ENCODE measurements at places on chromosomes 3 and 15. TPM values are rescaled to one million over a fixed set of nuclear protein-coding genes. Genes with fewer than 3 reads are reported as not detected.

SLC2A2 gene
- not detected for total RNA-seq

DUOX2 gene
- total RNA-seq = not detected

RPP14 gene
- 18.1 TPM for total RNA-seq

ERICH6 gene
- total RNA-seq = not detected

COMMD2 gene
- 51.0 TPM for total RNA-seq

SPRED1 gene
- total RNA-seq = 16.4 TPM

CLSTN2 gene
- total RNA-seq = not detected

DPP8 gene
- total RNA-seq = 35.3 TPM

DUOXA2 gene
- not detected for total RNA-seq

PEX5L gene
- not detected for total RNA-seq

SOX14 gene
- total RNA-seq = not detected

CCDC54 gene
- not detected for total RNA-seq

ZNF501 gene
- total RNA-seq = 3.9 TPM

TRPM1 gene
- total RNA-seq = not detected

ANKUB1 gene
- total RNA-seq = not detected

TAMM41 gene
- 29.7 TPM for total RNA-seq

LDHAL6B gene
- not detected for total RNA-seq

GOLGA6L10 gene
- 3.9 TPM for total RNA-seq

NCK1 gene
- total RNA-seq = 52.2 TPM

IL5RA gene
- not detected for total RNA-seq

SMCO1 gene
- not detected for total RNA-seq

CMTM7 gene
- total RNA-seq = 47.1 TPM

CD200R1L gene
- not detected for total RNA-seq

SLC12A1 gene
- total RNA-seq = not detected

ATP13A4 gene
- total RNA-seq = not detected

SNTN gene
- total RNA-seq = not detected

ALDH1A2 gene
- 34.9 TPM for total RNA-seq

FEZF2 gene
- not detected for total RNA-seq

SENP2 gene
- total RNA-seq = 38.9 TPM

TMC3 gene
- not detected for total RNA-seq

KNG1 gene
- total RNA-seq = not detected

IMPG2 gene
- 0.76 TPM for total RNA-seq

ARRDC4 gene
- 0.97 TPM for total RNA-seq

WDR49 gene
- total RNA-seq = not detected

SLC6A11 gene
- total RNA-seq = not detected

EOMES gene
- total RNA-seq = not detected

FSD2 gene
- not detected for total RNA-seq

UQCC5 gene
- total RNA-seq = 22.6 TPM

PIGB gene
- 14.1 TPM for total RNA-seq

ADPRH gene
- 8.0 TPM for total RNA-seq

MME gene
- total RNA-seq = 10.5 TPM

DGKG gene
- not detected for total RNA-seq

HRG gene
- total RNA-seq = not detected

PLA2G4E gene
- not detected for total RNA-seq

MRAS gene
- total RNA-seq = 15.5 TPM

TNIK gene
- total RNA-seq = 29.6 TPM

WDR93 gene
- total RNA-seq = not detected

SLCO2A1 gene
- 1.4 TPM for total RNA-seq

TMEM212 gene
- total RNA-seq = not detected

Data from endothelial cell of umbilical vein (primary cell).